ENCODE measurements at places on chromosomes 7 and 10.

DNA sequence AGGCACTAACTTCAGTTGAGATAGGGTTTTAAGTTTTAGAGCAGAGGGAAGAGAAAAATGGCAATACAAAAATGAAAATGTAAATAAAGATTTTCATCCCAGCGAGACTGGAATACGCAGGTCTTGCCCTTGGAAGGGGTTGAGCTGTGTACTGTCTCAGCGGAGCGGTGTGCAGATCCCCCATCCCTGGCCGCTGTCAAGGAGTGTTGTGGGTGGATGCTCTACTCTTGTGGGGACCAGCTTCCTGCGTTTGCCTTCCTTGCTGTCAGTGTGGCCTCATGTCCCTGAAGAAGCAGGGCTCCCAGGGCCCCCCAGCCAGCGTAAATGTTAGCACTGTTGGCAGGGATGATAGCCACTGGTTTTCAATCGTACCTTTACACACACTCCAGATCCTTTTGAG, 249.7 kb upstream of the PITRM1 start:
- H3K27me3 ChIP-seq = no peaks in the 10 kb centered on the region
- peaks cover 12% of the 10 kb centered on the region for H3K4me1 ChIP-seq
- DNase-seq = no peak
- no peak overlapping the region for H3K4me3 ChIP-seq
- no peaks in the 10 kb centered on the region for H3K36me3 ChIP-seq
- H3K27ac ChIP-seq = no peak overlapping the region

- no peaks in the 10 kb centered on the region for H3K4me1 ChIP-seq
- no peaks in the 10 kb centered on the region for H3K36me3 ChIP-seq
- no peak overlapping the region for H3K27ac ChIP-seq
- no peaks in the 10 kb centered on the region for H3K27me3 ChIP-seq
- DNase-seq = no peak
Measured at GRCh38 chr7:153072806-153073205, 313.3 kb downstream of the ACTR3B start.

GRCh38 chr7:146542101-146542500, 425.5 kb downstream of the CNTNAP2 start:
- H3K4me3 ChIP-seq = no peak overlapping the region
- no peaks in the 10 kb centered on the region for H3K36me3 ChIP-seq
- H3K27ac ChIP-seq = no peak overlapping the region
- H3K4me1 ChIP-seq = no peaks in the 10 kb centered on the region
- no peaks in the 10 kb centered on the region for H3K27me3 ChIP-seq
- DNase-seq = no peak

- no peaks in the 10 kb centered on the region for H3K27me3 ChIP-seq
- DNase-seq = no peak
- no peaks in the 10 kb centered on the region for H3K36me3 ChIP-seq
- no peak overlapping the region for H3K27ac ChIP-seq
- H3K4me3 ChIP-seq = no peak overlapping the region
- H3K4me1 ChIP-seq = peaks cover 8% of the 10 kb centered on the region
Measured at GRCh38 chr10:62380016-62380415, 5.8 kb downstream of the ZNF365 start.

GRCh38 chr7:156058248-156058647, 246.0 kb upstream of the SHH start:
- no peaks in the 10 kb centered on the region for H3K27me3 ChIP-seq
- H3K4me1 ChIP-seq = no peaks in the 10 kb centered on the region
- H3K27ac ChIP-seq = no peak overlapping the region
- DNase-seq = no peak

DNA sequence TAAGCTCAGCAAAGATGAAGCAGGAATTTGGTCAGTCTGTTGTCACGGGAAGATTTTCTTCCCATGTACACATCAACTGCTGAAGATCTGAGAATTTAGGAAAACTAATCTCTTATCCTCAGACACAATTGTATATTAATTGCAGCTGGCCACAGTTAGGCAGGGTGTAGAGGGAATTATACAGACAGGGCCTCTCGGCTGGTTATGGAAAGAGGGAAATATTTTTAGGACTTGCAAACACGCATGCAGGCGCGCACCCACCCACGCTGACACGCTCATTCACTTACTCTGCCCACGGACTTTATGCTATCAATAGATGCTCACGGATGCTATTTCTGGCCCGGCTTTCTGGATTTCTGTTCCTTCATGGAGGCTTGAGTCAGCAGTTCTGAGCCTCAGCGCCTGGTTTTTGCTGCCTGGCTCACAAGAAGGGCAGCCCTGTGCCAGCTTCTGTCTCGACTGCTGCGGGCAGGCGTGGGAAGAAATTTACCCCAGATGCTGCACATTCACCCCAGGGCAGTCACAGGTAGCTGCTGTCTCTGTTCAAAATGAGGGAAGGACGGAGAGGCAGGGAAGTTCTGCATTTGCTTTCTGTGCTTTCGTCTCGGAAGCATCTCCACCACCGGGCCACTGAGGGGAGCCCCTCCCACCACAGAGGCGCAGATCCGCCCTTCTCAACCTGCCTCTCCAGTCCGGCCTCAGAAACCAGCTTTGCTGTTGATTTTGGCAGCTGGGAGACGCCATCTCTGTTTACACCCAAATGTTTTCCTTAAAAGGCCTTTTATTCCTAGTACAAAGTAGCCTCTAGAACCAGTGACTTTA, 116.3 kb upstream of the BTBD16 start:
- peak overlapping the region; percentile 0 for H3K27ac ChIP-seq
- H3K4me3 ChIP-seq = no peak overlapping the region
- peak; percentile 59 for DNase-seq
- peaks cover 15% of the 10 kb centered on the region for H3K4me1 ChIP-seq
- H3K27me3 ChIP-seq = no peaks in the 10 kb centered on the region
- H3K36me3 ChIP-seq = no peaks in the 10 kb centered on the region

DNA sequence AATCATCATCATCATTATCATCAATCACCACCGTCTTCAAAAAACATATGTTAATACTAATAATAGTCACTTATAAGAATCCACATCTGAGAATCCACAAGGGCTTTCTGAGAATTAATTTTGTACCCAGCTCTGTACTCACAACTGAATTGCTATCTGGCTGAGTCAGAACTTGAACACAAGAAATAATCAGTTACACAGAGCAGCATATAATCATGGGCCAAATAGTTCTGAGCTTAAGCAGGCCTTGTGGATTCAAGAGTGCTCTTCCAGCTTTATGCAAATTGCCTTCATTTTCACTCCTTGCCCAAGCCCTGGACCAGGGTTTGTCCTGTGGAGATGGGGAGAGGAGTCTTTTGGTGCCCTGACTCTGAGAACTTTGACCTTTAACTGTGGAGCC, 304.5 kb downstream of the ZNF248 start:
- no peaks in the 10 kb centered on the region for H3K27me3 ChIP-seq
- no peak for DNase-seq
- no peaks in the 10 kb centered on the region for H3K4me1 ChIP-seq
- no peak overlapping the region for H3K27ac ChIP-seq
- H3K4me3 ChIP-seq = no peak overlapping the region

DNA sequence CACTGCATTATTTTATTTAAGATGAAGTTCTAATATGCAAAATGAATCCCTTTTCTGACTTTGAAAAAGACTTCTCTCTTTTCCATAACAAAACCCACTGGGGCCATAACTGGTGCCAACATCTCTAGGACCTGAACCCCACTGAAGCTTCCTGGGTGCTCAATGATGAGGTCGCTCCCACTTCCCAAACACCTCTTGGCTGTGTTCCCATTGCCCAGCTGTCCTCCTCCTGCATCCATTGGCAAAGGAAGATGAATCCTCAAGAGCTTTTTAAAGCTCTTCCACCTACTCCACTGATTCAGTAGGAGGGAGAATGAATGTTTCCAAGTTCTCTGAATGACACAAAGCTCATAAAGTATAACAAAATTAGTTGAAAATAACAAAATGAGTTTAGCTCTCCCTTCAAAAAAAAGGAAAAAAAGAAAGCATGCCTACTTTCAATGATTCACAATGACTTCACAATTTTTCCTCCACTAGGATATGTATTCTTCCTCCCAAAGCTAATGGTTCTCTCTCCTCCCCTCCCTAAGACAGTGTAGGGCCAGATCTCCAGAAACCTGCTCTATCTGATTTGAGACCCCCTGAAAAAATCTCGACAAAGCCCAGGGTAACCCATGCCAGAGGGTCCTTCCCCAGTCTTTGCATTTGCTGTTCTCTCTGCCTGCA, 64.8 kb downstream of the SORBS1 start:
- no peaks in the 10 kb centered on the region for H3K27me3 ChIP-seq
- H3K4me1 ChIP-seq = peaks cover 7% of the 10 kb centered on the region
- H3K4me3 ChIP-seq = no peak overlapping the region
- H3K27ac ChIP-seq = no peak overlapping the region
- no peaks in the 10 kb centered on the region for H3K36me3 ChIP-seq
